ENCODE measurements at places on chromosomes 5 and 9. TPM values are rescaled to one million over a fixed set of nuclear protein-coding genes. Genes with fewer than 3 reads are reported as not detected.

- peaks cover 2% of the 10 kb centered on the region for H3K36me3 ChIP-seq
- H3K4me1 ChIP-seq: no peaks in the 10 kb centered on the region
- no peak overlapping the region for H3K4me3 ChIP-seq
- H3K27me3 ChIP-seq: no peaks in the 10 kb centered on the region
- no peak for DNase-seq
Measured at GRCh38 chr9:132044176-132044875, 35.3 kb downstream of the MED27 start.

DNA sequence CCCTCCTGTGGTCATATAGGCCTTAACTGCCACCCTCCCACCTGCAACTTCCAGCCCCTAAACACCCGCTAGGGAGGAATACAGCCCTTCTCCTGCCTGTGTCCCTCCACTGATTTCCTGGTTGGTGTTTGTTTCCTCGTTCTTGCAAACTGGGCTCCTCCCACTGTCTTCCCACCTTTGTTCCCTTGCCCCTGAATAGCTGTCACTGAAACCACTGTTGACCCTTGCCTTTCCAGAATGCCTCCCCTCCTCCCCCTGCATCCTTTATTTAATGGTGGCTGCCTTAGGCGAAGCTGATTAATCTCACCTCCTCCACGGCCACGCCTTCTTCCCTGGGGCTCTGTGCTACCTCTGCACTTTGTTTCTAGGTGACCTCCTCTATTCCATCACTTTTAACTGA, 626.7 kb downstream of the BNC2 start:
- no peaks in the 10 kb centered on the region for H3K36me3 ChIP-seq
- no peak overlapping the region for H3K27ac ChIP-seq
- H3K4me3 ChIP-seq: no peak overlapping the region
- H3K4me1 ChIP-seq: no peaks in the 10 kb centered on the region
- DNase-seq: no peak
- H3K27me3 ChIP-seq: no peaks in the 10 kb centered on the region

Gene TMC1
- not detected for total RNA-seq

Gene SOX30
- not detected for total RNA-seq

Gene NTRK2
- 0.12 TPM for total RNA-seq

DNA sequence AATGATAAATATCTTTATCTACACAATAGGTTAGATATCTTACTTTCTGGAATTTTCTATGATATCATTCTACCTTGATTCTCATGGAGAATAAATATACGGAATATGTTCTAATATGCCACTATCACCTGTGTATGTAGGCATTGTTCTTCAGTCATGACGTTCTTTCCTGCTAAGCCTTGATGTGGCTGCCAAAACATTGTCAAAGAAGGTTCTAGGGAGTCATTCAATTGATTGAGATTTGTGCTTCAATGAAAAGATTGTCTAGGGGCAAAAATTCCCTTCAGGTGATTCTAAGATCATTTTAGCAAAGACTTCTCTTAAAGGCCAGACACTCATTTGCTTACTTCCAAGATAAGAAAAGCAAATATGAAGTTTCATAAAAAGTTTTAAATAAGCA, 118.1 kb downstream of the MAT2B start:
- H3K4me1 ChIP-seq: no peaks in the 10 kb centered on the region
- no peaks in the 10 kb centered on the region for H3K27me3 ChIP-seq
- H3K36me3 ChIP-seq: no peaks in the 10 kb centered on the region
- DNase-seq: no peak
- H3K27ac ChIP-seq: no peak overlapping the region

DNA sequence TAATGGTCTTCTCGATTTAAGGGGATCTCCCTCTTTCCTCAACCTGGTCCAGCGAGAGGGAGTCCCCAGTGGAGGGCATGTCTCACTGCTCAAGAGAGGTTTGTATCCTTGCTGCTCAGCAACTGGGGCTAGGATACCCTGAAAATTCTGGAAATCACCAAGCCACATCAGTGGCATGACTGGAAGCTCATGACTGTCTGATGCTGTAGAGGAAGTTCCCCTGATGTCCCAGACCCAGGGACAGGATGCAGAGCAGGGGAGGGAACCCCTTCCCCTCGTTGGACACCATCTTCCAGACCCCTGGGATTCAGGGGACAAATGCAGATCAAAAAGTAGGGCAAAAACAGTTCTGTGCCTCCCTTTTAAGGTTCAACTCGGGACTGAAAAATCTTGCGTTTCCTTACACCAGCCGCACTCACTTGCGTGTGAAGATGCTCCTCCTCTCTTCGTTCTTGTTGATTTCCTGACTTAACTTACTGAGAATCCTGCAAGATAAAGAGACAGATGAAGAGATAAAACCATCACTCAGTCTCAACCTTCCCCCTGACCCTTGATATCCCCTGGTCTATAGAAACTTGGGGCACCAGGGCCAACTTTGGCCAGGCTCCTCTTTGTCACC, 22.1 kb downstream of the LCP2 start:
- H3K27ac ChIP-seq: peak overlapping the region; percentile 93
- peak overlapping the region; percentile 68 for H3K4me3 ChIP-seq
- H3K36me3 ChIP-seq: peaks cover 58% of the 10 kb centered on the region

DNA sequence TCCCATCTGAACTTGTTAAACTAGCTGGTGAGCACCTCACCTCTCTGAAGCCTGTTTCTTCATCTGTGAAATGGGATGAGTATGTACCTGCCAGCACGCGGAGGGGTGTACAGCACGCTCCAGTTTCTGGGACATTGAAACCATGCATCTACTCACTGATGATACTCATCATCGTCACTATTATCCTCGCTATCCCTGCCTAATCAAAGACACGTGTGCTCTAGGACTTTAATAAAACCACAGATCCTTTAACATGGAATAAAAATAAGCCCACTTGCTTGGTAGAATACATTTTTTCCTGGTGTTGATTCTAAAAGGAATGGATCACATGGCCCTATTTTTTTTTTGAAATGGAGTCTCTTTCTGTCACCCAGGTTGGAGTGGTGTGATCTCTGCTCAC, 37.3 kb upstream of the POMT1 start:
- H3K27ac ChIP-seq: no peak overlapping the region
- no peaks in the 10 kb centered on the region for H3K27me3 ChIP-seq
- H3K4me1 ChIP-seq: no peaks in the 10 kb centered on the region
- DNase-seq: no peak
- H3K36me3 ChIP-seq: peaks cover 82% of the 10 kb centered on the region

Gene DNAH5
- total RNA-seq: not detected

- no peak overlapping the region for H3K27ac ChIP-seq
- DNase-seq: no peak
- no peaks in the 10 kb centered on the region for H3K36me3 ChIP-seq
- peaks cover 12% of the 10 kb centered on the region for H3K4me1 ChIP-seq
Measured at GRCh38 chr9:129334105-129334935, 156.3 kb upstream of the IER5L start.

Gene ARID3C
- not detected for total RNA-seq

Gene TIFAB
- not detected for total RNA-seq
